CD4-positive, alpha-beta T cell treated with Interleukin-15 for 4 hours (primary cell): ENCODE measurements at places on chromosomes 7 and 10.

- no peak for DNase-seq
Observed at GRCh38 chr10:20256969-20257368, 440.7 kb downstream of the PLXDC2 start.

GRCh38 chr7:128172151-128172550 is 68.9 kb upstream of the LEP start:
- no peak for DNase-seq

DNA sequence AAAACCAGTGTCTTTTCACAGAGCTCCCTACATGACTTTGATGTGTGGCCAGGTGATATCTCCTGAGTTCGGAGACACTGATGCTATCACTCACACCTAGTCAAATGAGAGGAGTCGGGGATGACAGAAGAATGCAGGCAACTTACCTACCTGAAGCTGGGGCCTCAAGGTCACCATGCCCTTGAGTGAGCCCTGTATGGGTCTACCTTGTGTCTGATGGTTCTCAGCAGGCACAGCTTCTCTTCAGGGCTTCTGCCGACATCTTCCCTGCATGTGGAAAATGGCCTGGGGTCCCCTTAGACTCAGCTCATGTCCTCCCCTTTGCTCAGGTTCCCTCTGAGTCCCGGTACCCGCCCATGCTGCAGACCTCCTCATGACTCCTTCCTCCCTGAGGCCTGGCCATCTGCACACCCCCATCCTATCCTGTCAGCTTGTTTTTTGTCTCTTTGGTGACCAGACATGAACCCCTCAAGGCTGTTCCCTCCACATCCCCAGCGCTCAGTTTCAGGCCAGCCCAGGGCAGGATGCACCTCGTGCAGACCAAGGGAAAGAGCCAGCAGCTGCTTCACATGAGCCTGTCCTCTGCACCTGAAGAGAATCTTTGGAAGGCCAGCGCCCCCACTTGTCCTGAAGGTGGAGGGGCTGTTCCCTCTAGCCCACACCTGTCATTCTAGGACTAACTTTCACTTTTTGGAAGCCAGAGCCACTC is 74.6 kb upstream of the GDF10 start:
- no peak for DNase-seq

DNA sequence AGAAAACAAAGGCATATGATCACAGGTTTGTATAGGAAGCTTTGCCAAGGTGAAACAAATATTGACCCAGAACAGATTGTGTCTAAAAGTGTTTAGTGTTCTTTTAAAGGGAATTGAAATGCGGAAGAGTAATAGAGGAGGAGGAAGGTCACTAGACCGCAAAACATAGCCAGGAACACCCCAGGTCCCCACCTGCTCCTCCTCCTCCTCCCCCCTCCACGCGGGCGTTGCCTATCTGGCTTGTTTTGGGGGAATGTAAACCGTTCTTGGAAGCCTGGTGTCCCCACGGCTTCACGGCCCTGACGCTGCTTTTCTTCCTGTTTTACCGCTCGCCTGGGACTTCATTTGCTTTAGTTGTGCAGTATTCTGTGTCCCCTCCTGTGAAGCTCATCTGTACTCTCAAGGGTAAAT is 81.0 kb upstream of the PFKP start:
- DNase-seq: no peak

- DNase-seq: no peak
Observed at GRCh38 chr7:146862415-146862814, 745.8 kb downstream of the CNTNAP2 start.

GRCh38 chr7:154375956-154376355 is 323.8 kb downstream of the DPP6 start:
- DNase-seq: no peak

- DNase-seq: no peak
Observed at GRCh38 chr7:33623267-33623666, 282.1 kb upstream of the BMPER start.

GRCh38 chr10:69045441-69046300 is 42.2 kb upstream of the SRGN start:
- DNase-seq: peak; percentile 57

DNA sequence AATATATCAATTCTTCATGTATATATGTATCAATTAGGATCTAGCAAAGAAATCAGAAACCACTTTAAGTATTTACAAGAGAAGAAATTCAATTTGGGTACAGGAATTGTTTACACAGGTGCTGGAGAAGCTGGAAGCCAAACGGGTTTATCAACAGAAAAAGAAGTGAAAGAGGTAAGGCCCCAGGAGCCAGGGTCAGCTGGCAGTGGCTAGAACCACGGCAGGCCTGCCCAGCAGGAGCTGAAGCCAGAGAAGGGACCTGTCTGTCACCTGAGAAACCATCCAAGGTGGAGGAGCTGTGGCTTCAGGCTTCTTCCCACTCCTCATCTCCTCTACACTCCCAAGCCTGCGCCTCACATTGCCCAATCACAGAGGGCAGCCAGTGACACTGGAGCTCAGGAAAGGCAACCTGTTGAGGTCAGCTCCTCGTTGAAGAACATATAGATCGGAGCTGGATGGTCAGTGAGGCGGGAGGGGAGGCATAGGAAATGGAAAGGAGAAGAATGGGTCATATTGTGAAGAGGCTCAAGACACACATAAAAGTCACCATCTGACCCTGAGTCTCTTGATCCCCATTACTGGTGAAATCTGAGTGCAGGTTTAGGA is 182.6 kb downstream of the REEP3 start:
- no peak for DNase-seq

GRCh38 chr10:11588873-11589574 is 22.4 kb downstream of the USP6NL start:
- no peak for DNase-seq

DNA sequence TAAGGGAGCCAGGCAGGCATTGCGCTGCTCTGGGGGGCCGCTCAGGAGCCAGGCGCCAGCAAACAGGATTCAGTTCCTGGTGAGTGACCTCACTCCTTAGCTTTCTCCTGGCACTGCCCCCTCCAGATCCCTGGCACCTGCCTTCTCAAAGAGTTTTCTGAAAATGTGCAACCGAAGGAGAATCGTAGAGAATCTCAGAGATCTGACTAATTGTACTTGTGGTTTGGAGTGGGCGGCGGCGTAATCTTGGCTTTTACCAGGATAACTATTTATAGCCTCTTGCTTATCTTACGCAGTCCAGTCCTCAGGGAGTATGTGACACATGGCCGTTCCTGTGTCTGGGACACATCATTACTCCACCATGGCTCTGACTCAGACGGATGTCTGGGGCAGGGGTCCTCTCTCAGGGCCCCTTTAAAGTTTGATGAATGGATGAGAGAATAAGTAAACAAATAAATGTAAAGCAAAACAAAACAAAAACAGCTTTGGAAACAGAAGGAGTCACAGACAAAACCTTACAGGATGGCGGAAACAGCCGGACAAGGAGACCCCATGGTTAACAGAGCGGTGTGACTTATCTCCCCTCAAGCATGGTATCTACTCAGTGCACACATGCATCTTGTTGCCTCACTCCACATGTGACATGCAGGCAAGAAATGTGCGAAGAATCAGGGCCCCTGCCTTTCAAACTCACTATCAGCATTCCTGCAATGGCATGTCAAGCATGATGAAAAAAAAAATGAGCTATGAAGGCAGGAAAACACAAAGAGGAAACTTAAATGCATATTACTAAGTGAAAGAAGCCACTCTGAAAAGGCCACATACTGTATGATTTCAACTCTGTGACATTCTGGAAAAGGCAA is 99.7 kb downstream of the TNS3 start:
- no peak for DNase-seq

GRCh38 chr10:119896061-119896655 is 3.6 kb downstream of the SEC23IP start:
- DNase-seq: no peak

DNA sequence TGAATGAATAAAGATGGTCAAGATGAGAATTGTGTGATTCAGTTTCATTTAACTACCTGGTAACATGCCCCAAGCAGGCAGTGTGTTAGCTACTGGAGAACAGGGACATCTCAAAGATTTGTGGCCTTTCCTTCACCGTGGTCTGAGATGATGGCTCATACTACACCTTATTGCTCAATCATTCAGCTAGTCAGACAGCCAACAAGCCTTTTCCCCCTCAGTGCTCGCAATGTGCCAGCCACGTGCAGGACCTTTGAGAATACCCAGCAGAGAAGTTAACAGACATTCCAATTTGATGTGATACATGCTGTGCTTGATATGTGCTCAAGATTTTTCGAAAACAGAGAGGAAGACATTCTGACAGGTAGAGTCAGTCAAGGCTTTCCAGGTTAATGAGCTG is 562.8 kb downstream of the SUGCT start:
- DNase-seq: no peak

- DNase-seq: no peak
Observed at GRCh38 chr10:73850211-73850610, 24.1 kb downstream of the CAMK2G start.

DNA sequence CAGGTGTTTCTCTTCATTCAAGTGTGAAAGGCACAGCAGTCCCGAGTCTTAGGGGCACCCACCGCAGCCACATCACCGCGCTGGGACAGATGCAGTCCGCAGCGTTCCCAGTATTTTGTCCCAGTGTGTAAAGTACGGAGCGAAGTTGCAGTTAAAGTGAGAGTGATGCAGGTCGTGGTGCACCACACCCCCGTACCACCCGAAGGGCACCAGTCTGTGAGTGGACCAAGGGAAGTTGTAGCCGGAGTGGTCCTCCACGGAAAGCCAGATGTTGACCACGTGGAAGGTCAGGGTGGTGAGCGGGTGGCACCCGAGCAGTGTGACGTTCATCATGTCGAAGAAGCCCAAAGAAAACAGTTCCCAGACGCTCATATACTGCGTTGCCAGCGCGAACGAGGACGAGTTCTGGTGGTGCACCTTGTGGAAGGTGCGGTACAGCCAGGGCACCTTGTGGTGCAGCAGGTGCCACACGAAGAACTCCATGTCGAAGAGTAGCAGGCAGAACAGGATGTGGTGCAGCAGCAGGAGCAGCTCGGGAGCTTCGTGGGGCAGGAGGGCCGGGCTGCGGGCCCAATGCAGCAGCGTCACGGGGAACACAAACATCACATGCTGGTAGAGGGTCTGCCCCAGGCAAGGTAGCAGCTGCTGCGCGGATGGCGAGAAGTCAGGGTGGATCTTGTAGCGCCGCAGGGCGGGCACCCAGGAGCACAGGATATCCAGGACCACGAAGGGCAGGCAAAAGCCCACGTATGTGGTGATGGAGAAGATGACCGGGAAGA is 526 bp downstream of the CH25H start:
- peak; percentile 33 for DNase-seq

DNA sequence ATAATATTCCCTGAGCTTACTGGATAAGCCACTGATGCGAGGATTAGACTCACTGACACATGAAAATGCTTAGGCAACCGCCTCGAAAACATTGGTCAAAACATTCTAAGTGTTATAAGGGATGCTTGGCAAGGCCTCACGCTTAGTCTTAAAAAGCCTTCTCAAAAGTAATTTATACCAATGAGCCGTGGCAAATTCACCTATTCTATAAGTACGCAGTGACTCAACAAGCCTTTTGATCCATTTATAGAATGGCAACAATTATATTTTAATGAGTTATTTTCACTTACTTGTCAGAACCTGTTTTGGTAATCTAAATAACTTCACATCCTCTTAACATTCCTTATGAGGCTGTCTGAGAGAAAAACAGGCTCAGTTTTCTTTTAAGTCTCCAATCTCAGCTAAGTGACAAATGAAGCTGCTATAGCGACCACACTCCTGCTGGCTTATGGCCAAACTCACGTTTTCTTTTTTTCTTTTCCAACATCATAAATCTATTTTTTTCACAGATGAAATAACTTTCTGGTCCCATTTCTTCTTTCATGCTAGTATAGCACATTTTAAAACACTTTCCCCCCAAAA is 121.2 kb upstream of the AFAP1L2 start:
- peak; percentile 38 for DNase-seq

GRCh38 chr10:106083572-106083971 is 1080.9 kb downstream of the SORCS1 start:
- DNase-seq: no peak

DNA sequence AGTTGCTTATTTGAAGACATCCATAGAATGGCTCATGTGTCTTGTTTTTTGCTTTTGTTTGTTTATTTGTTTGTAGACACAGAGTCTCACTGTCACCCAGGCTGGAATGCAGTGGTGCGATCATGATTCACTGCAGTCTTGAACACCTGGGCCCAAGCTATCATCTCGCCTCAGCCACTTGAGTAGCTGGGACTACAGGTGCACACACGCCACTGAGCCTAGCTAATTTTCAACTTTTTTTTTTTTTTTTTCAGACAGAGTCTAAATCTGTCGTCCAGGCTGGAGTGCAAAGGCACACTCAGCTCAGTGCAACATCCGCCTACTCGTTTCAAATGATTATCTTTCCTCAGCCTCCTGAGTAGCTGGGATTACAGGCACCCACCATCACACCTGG is 83.3 kb upstream of the KLF6 start:
- DNase-seq: no peak

DNA sequence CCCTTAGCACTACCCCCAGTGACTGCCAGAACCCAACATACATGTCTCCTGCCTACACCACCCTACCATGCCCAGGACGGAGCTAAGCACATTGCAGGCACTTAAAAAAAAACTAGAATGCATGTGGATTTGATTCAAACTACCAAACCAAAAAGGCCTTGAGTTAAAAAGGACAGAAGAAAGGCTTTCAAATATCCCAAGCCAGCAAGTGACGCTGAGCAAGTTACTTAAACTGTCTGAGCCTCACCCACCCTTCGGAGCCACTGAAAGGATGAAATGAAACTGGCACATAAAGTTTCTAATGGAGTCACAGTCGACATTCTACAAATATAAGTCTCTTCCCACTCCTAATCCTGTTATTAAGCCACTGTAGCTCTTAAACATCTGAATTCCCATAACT is 1.8 kb downstream of the CPXM2 start:
- DNase-seq: no peak

DNA sequence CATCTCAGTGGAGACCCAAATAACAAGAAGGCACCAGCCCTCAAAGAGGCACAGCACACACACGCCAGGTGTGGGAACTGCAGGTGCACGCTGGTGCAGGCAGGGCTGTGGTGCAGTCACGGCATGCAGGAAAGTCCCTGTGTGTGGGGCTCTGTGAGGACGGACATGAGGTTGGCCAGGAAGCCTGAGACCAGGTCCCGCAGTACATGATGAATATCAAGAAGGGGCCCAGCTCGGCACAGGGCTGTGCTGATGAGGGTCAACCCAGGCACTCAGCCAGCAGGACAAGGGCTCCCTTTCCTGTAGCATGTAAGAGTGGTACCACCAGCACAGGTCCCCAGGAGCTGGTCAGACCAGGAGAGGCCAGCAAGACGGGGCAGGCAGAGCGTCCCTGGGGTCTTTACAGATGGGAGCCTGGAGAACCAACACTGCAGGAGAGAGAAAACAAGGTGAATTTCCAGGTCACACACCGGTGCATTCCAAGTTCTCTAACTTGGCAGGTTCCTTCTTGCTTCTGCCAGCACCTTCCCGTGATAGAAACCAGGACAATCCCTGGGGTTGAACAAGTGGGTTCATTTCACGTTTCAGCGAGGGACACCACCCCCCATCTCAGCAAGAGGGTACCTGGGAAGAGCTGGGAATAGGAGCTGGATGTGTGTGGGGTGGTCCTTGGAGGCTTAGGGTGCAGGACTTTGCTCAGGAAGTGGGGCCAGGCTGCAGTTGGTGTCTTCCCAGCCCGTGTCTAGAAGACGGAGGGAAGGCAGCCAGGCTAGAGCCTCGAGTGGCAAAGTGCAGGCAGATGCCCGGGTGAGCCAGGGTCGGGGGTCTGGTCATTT is 244.8 kb upstream of the TCERG1L start:
- no peak for DNase-seq

- no peak for DNase-seq
Observed at GRCh38 chr10:11161096-11161495, 143.4 kb downstream of the CELF2 start.
